ENCODE measurements at places on chromosomes 1 and 21.

- no peak for DNase-seq
These were observed 149.3 kb downstream of the TGFB2 start for GRCh38 chr1:218494449-218494852.

DNA sequence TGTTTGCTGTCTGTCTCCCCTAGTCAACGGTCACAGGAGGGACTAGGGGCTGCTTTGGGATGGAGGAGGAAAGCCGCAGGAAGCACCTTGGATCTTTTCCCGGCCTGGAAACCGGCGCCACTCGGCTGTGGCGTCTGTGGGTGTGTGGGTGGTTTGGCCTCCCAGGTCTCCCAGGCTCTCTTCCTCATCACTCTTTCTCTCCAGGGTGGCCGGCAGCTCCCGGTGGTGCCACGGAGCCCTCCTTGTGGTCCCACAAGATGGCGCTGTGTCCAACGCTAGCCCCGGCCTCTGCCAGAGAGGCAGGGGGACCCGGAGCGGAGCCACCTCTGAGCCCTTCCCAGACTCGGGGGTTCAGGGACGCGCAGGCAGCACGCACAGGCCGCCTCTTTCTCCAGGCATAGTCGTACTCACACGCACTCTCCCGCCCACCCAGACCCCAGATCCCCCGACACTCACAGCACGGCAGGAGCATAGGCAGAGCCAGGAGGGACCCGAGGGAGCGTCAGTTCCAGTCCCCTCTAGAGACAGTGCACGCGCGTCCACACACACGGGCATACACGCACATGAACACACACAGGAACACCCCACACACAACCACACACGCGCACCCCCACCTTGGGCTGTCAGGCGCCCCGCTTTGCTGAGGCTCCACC is 31.2 kb downstream of the CDCP2 start:
- DNase-seq, result no peak

DNA sequence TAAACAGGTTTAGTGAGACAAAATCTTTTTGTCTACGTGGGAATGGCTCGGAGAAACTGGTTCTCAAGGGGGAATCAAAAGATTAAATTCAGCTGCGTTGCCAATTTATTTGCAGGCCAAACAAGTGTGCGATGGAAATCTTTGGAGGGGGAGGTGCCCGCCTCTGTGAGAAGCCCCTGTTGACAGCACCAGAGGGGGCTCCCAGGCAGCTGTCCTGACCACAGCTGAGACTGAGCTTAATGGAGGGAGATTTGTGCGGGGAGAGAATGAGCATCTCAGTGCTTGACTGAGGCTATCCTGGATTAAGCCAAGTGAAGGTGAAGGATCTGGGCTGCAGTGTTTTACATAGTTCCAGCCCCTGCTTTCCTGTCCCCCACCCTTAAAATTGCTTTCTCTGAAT is 169.7 kb downstream of the ATG4C start:
- no peak for DNase-seq

GRCh38 chr1:159803956-159804689 is 2.0 kb downstream of the FCRL6 start:
- DNase-seq, result no peak

- DNase-seq, result no peak
These were observed 1.1 kb downstream of the SPSB1 start for GRCh38 chr1:9293533-9294404.

DNA sequence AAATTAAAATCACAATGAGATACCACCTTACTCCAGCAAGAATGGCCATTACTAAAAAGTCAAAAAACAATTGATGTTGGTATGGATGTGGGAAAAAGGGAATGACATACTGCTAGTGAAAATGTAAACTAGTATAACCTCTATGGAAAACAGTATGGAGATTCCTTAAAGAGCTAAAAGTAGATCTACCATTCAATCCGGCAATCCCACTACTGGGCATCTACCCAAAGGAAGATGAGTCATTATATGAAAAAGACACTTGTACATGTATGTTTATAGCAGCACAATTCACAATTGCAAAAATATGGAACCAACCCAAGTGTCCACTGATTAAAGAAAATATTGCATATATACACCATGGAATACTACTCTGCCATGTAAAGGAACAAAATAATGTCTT is 37.2 kb downstream of the SUSD4 start:
- no peak for DNase-seq

DNA sequence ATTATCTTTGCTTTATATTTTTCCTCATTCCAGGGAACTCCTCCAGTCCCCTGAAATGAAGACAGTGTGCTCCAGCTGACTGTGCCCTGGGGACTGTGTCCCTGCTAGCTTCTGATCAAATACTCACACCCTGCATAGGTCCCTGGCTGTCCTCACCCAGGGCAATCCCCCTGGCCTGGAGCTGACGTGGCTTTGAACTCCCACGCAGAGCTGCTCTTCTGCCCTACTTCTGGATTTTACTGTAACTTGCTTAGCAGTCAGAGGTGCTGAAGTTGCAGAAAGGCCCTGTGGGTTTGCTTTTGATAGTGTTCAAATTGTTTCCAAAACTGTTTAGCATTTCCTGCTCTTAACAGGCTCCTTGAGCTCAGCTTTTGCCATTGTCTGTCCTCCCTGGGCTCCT is 186.5 kb downstream of the FASLG start:
- DNase-seq, result no peak

GRCh38 chr1:241611063-241611462 is 29.1 kb downstream of the CHML start:
- DNase-seq, result no peak

DNA sequence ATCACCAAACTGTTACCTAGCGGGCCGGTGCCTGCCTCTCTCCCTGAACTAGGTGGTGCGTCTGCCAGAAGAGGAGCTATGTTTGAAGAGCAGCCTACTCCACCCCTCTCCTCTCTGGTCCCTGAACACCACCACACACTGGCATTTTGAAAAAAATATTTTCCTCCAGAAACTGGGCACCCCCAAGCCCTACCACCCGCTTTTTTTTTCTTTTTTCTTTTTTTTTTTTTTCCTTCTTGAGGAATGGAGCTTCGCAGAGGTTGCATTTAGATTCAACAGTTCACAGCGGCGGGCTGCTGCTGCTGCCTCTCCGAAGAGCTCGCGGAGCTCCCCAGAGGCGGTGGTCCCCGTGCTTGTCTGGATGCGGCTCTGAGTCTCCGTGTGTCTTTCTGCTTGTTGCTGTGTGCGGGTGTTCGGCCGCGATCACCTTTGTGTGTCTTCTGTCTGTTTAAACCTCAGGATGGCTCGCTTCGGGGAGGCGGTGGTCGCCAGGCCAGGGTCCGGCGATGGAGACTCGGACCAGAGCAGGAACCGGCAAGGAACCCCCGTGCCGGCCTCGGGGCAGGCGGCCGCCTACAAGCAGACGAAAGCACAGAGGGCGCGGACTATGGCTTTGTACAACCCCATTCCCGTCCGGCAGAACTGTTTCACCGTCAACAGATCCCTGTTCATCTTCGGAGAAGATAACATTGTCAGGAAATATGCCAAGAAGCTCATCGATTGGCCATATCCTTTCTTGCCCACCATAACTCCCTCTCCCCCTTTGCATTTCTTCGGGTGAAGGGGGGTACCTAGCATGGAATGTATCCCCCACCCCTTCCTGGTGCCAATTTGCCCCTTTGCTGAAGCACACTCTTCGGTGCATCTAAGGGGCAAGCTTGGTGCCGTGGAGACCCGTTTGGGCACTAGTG is at the start of gene CACNA1E:
CACNA1E (plus strand) TSS at position 233 of the 911 bp plus-strand sequence; CDS start at position 461, 228 bp downstream.
- DNase-seq, result no peak

DNA sequence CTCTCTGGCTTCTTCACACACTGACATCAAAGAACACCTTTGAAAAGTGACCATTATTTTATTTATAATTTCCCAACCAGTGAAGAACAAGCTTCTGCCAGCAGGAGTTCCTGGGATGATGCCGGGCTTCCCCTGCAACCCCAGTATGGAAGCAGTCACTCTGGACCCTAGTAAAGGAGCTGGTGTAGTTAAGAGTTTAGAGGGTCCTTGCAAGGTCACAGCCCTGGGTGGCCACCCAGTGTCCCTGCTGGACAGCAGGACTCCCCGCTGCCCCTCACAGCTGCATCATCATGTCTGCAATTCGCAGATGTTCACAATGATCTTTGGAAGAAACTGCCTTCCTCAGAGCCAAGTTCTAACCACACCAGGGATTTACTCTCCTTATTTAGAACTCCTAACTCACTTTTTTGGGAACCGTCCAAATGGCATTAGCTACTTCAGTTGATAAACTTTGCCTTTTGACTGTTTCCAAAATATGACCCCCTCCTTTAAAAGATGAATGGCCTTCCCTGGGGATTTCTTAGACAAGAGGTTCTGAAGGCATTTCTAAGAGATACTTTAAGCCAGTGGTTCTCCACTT is 90.6 kb downstream of the HIVEP3 start:
- no peak for DNase-seq

GRCh38 chr1:183472488-183473216 is at the start of gene SMG7:
Gene SMG7, plus strand, starts transcription at chr1:183472499. Its CDS starts 122 bp downstream, at chr1:183472621.
- DNase-seq, result no peak

DNA sequence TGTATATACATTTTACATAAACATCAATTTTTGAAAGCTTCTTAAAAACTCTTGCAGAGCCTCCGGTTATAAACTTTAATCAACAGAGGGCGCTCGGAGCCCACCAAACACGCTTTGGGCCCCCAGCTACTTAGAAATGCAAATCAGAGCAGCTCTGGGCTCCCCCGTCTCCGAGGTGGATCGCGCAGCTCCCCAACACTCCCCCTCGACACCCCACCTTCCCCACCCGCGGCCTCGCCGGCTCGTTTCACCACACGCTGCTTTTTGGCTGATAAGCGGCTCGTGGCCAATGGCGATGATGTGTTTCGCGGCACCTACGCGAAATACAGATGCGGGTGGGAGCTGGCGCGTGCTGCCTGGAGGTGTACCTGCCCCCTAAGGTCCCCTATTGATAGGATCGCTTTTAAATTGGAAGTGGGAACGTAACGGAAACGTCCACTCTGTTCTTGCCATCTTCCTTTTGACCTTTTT is 1.7 kb upstream of the KIF26B start:
- no peak for DNase-seq

- DNase-seq, result no peak
These were observed 16.0 kb downstream of the RAP1GAP start for GRCh38 chr1:21652937-21653743.

- DNase-seq, result no peak
These were observed 10.0 kb upstream of the TBX15 start for GRCh38 chr1:118998171-118998570.

GRCh38 chr1:114902343-114902742 is 47.7 kb downstream of the SYCP1 start:
- DNase-seq, result no peak

DNA sequence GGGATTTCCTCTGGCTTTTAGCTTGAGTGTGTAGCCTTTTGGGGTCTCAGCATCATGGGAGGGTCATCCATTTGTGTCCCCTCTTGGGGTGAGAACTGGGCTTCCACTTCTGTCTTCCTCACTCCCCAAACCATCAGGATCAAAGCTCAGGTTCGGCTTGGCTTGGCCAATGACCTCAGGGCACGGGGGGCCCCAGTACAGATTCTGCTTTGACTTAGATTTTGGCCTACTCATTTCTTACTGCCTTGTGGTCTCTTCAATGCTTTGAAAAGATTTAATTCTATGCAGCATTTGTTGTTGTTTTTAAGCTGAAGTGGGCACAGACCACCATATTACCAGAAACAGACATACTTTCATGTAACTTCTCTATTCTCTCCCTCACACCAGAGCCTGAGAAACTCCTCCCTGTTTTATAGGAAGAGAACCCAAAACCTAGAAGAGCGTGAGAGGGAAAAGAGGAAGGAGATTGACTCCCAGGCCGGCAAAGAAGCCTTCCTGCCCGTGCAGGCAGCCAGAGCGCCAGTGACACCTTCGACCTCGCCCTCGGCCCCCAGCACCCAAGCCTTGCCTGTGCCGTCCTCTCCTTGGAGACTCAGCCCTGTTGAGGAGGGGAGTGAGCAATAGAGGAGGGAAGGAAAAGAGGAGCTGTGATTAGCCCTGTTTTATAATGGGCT is 1.9 kb upstream of the S100A3 start:
- DNase-seq, result no peak

- DNase-seq, result no peak
These were observed 22.1 kb downstream of the LRRC71 start for GRCh38 chr1:156942576-156942975.

DNA sequence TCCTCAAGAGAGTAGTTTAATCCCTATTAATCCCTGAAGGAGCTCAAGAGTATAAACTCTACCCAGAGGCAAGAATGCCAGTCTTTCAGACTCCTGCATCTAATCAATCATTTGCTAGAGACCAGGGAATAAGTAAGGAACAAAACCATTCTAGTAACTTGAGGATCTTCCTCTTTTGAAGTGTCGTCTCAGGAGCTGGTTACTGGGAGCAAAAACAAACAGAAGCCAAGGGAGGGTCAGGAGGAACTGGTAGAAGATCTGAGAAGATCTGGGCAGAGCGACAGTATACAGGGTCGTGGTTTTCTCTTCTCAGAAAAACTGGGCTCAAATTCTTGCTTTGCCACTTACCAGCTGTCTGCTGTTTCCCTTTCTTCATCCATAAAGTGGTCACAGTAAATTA is 69.3 kb downstream of the RPS6KA1 start:
- no peak for DNase-seq

- no peak for DNase-seq
These were observed 74.7 kb downstream of the PSMG1 start for GRCh38 chr21:39108291-39109162.

DNA sequence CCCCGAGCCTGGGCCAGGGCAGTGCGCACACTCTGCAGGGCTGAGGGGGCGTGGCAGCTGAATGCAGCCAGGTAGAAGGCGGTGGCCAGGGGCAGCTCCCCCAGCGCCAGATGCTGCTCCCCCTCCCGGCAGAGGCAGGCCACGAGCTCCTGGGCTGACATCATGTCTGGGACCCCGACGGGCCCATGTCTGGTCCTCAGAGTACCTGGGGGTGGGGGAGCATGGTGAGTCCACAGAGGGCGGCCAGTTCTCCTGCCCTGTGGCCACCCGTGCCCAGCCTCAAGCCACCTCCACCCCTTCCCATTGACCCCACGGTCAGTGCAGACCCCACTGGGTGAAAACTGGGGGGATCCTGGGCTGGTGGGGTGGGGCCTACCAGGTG is 838 bp downstream of the TTC34 start:
- DNase-seq, result no peak

GRCh38 chr1:160370561-160371345 is 3.9 kb downstream of the NHLH1 start:
- no peak for DNase-seq

DNA sequence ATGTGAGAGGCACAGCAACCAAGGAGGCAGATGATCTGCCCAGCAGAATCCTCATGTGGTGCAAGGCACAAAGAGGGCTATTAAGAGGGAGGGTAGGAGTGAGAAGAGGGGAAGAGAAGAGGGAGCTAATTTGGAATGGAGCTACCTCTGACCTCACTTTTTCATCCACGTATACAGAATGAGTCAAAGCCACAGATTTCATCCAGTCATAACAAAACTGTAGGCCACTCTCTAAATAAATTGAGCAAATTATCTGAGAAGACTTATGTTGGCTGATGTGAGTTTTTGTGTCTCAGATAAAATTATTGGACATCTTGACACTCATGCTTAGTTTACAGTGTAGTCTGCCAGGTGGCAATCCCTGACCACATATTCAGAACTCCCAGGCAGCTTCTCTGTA is 325.6 kb downstream of the TTLL7 start:
- DNase-seq, result no peak

DNA sequence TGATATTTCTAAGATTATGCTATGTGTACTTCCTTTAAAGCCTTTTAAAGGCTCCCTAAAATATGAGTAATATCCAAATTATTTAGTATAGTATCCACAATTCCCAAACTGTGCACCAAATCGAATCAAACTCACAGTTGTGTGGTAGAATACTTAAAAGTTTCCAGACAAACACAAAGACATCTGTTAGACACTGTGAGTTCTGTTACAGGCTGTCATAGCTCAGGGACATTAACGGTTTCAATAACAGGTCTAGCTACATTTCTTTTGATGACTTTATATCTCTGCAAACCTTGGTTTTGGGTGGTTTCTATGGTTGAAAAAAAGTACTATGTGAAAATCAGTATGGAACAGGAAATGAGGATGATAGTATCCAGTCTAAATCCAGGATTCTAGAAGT is 36.9 kb upstream of the NEK7 start:
- no peak for DNase-seq

Measured in cortex of kidney (tissue), 1 donor.